T-helper 17 cell (primary cell): ENCODE measurements at places on chromosomes 4 and X.

DNA sequence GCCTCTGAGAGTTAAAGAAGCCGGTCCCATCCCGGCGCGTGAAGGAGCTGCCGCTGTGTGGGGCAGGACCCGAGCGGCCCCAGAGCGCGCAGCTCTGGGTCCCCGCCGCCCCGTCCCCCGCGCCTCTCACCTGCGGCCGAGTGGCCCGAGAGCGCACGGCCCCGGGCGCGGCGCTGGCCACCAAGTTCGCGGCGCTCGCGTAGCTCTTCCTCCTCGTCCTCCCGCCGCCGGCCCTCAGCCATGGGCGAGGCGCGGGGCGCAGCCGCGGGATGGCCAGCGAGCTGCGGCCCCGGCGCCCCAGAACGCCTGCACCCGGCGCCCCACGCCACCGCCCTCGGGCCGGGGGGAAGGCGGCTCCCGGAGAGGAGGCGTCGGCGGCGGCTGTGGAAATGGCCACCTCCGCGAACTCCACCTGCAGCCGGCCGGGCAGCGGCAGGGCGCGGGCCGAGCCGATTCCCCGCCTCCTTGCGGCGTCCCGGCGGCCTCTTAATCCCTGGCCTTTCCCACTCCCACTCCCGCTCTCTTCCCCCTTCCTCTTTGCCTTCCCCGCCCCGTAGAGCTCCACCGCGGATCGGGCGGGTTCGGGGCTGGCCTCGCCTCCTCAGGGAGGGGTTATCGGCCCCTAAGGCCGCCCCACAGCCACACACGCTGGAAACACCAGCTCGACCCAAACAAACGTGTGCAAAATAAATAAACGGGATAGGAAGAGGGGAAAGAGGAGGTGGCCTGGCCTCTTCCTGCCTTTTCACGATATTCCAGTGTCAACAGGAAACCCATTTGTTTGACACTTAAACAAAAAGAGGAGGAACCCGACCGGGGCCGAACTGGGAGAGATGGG lies at the start of gene SH3D19:
Gene SH3D19 (minus strand): TSS at position 495 of the 838 bp plus-strand sequence. CDS start 253 bp downstream, at position 242.
- no peak for DNase-seq

DNA sequence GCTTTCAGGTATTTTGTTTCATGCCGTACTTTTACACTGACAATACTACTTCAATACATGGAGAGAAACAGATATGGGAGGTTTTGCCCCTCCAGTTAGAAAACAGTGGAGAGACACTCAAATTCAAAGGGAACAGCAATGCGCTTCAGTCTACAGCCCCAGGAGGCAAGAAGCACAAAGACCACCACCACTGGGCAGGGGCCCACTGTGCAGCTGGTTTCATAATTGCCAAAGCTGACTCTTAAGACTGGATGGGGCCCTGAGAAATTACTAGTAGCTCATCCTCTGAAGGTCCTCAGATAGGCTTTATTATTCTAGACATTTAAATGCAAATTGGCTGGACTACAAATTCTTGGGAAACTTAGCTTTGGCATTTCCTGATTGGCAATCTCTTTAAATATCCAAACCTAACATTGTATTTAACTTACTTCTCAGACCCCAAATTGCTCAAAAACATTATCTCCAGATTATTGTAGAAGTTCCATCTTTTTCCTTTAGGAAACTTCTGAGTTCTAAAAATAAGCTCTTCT lies 85.9 kb upstream of the GPR34 start:
- no peak for DNase-seq

DNA sequence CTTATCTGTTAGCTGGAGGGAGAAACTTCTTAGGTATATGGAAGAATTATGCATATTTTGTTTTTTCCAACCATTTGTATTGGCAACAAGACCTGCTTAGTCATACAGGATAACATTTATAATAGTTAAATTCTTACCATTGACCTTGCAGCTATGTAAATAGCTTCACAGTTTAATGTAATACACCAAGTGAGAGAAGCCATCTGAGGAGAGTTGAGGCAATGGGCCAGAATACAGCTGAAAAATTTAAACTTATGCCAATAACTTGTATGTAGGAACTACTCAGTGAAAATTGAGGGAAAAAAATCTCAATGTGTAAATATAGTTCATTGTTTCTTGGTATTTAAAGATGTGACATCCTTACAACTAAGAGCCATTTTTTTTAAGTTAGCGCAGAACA lies 273.5 kb downstream of the DACH2 start:
- DNase-seq = no peak

DNA sequence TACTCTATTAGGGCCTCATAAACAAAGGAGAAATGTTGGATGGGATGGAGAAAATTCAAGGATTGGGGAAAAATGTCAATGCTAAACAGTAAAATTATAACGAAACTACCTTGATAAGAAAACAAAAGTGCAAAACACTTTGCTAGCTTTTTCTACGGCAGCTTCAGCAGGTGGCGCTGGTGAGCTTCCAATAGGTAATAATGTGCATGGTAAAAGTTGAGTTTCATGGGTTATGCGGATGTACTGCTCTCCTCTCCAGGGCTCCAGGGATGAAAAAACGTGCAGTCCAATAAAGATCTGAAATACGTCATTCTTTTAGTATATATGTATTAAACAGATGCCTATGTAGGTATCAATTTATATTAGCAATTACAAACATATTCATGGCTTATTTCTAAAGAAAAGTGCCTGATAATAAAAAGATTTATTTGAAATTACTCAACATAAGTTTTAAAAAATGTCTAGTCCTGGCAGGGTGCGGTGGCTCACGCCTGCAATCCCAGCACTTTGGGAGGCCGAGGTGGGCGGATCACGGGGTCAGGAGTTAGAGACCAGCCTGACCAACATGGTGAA lies 239.6 kb downstream of the GRXCR1 start:
- no peak for DNase-seq

DNA sequence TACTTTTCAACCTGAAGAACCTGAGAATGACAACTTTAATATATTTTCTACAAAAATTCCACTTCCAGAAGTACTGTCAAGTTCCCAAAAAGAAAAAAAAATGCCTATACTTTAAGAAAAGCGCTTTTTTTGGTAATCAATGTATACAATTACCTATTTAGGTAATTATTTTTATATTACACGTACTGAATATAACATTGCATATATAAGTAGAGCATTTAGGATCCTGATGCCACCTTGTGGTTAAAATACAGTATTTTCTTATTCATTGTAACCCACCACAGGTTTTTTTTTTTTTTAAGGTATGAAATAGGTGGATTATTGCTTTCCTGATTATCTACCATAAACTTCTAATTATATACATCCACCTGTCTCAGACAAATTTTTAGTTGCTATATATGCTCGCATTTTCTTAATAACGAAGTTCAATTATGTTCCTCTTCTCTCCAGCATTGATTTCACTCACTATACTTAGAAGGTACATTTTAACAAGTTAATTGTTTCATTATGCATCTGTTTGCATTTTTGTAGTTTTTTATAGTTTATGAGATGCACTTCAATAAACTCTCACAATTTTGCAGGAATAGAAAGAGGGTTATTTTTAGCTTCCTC lies 5.2 kb downstream of the MAP9 start:
- no peak for DNase-seq

DNA sequence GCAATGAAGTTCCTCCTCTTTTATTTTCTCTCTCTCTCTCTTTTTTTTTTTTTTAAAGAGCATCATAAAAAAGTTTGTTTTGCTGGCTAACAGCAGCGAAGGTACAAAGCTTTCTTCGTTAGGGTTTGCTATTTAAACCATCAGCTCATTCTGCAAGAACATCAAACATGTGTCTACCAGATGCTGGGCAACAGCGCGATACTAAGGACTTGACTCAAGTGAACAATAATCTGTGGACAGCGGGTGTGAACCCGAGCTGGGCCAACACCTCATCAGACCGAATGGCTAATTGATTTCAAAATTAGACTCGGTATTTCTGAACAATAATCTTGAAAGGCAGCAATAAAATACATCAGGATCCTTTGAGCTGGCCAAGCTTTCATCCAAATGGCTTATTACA lies 246.4 kb downstream of the FBXO8 start:
- no peak for DNase-seq
